ENCODE measurements at places on chromosomes 4 and X. TPM values are rescaled to one million over a fixed set of nuclear protein-coding genes. Genes with fewer than 3 reads are reported as not detected.

The MAP3K15 gene
- polyA plus RNA-seq, result 0.33 TPM

The MAGEC2 gene
- not detected for polyA plus RNA-seq

The SLC6A14 gene
- polyA plus RNA-seq, result 0.03 TPM

The ZNF732 gene
- polyA plus RNA-seq, result 0.18 TPM

The ZRSR2 gene
- 38.7 TPM for polyA plus RNA-seq

The HAND2 gene
- 36.7 TPM for polyA plus RNA-seq

The MAGEB4 gene
- polyA plus RNA-seq, result not detected

The GLRB gene
- polyA plus RNA-seq, result 2.7 TPM

The USP11 gene
- polyA plus RNA-seq, result 15.3 TPM

The GJB1 gene
- polyA plus RNA-seq, result not detected

The RAI2 gene
- polyA plus RNA-seq, result 26.8 TPM

The DDX53 gene
- not detected for polyA plus RNA-seq

The TMPRSS11D gene
- 2.5 TPM for polyA plus RNA-seq

The IL13RA2 gene
- polyA plus RNA-seq, result 32.3 TPM

The FMR1 gene
- 25.4 TPM for polyA plus RNA-seq

The ANK2 gene
- polyA plus RNA-seq, result 1.6 TPM

The HTRA3 gene
- polyA plus RNA-seq, result 5.2 TPM

The SLITRK4 gene
- polyA plus RNA-seq, result 1.0 TPM

The SSX2 gene
- not detected for polyA plus RNA-seq

The FAM3A gene
- polyA plus RNA-seq, result 101 TPM

The SPANXA2 gene
- not detected for polyA plus RNA-seq

The TEC gene
- polyA plus RNA-seq, result 2.2 TPM

The PCSK1N gene
- polyA plus RNA-seq, result 0.43 TPM

The GABRE gene
- 2.9 TPM for polyA plus RNA-seq

The TNIP3 gene
- 0.88 TPM for polyA plus RNA-seq

The CRMP1 gene
- 0.05 TPM for polyA plus RNA-seq

The PHOX2B gene
- polyA plus RNA-seq, result not detected

The RRH gene
- not detected for polyA plus RNA-seq

The HCFC1 gene
- 6.5 TPM for polyA plus RNA-seq

The EVC2 gene
- polyA plus RNA-seq, result 5.9 TPM

The TBL1X gene
- 8.9 TPM for polyA plus RNA-seq

The MAGEB10 gene
- polyA plus RNA-seq, result not detected

The AFM gene
- polyA plus RNA-seq, result not detected

The CT45A5 gene
- not detected for polyA plus RNA-seq

The CENPU gene
- polyA plus RNA-seq, result 2.5 TPM

The FDCSP gene
- polyA plus RNA-seq, result not detected

The PNCK gene
- 3.0 TPM for polyA plus RNA-seq

The FGF13 gene
- 14.4 TPM for polyA plus RNA-seq

The ALPK1 gene
- 6.6 TPM for polyA plus RNA-seq

The GRPR gene
- polyA plus RNA-seq, result not detected

The ATP8A1 gene
- polyA plus RNA-seq, result 0.38 TPM

The IL13RA1 gene
- polyA plus RNA-seq, result 45.8 TPM

The PAGE4 gene
- polyA plus RNA-seq, result not detected

The COL4A5 gene
- polyA plus RNA-seq, result 38.0 TPM

The L1CAM gene
- polyA plus RNA-seq, result not detected
